ENCODE measurements at places on chromosomes 11 and 22.

- DNase-seq = peak; percentile 40
Observed at GRCh38 chr11:119741369-119742262, 12.6 kb upstream of the NECTIN1 start.

DNA sequence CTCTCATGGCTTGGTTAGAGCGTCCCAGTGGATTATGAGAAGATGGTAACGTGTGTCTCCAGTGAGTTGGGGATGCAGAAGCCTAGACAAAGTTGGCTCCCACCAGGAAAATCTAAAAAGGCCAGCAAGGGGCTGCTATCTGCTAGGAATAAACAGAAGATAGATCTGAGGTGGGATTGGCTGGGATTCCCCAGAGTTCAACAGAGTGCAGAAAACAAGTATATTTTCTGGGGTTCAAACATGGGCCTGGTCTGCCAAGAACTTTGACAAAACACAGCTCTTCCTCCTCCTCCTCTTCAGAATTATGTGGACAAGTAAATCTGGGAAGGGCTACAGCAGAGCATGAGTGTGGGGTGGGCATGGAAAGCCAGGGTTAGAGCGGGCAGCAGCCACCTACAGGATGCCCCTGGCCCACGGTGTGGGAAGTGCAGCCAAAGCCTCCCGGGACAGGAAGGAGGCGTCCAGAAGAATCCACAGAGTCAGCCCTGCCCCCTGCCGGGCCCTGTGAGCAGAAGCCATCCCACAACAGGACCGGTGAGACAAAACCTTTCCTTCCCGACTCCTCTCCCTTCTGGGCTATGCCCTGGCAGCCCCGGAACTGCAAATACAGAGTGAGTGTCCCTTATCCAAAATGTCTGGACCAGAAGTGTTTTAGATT is 67.1 kb downstream of the CD82 start:
- DNase-seq = no peak

DNA sequence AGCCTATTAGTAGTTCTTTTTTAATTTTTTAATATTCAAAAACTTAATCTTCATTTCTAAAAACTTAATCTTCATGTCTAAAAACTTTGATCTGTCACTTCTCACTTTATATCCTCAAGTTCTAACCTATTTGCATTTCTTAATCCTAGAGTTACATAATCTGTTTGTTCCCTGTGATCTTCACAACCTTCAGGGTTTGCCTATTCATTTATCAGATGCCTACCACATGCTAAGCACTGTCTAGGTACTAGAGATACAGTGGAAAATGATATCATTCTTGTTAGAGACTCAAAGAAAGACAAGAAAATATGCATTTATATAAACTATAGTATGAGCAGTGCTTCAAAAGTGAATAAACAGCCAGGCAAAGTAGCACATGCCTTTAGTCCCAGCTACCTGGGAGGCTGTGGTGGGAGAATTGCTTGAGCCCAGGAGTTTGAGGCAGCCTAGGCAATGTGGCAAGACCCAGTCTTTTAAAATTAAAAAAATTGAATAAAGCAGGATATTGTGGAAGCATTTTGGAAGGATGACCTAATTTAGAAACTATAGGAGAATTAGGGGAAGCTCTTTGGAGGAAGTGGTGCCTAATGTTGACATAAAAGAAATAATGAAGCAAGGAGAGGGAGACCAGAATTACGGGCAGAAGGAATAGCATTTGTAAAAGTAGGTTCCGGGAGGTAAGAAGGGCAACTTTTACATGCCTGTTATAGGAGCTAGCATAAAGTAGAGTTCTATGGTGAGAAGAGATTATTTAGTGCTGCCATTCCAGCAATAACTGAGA is 54.4 kb upstream of the GRK2 start:
- no peak for DNase-seq

DNA sequence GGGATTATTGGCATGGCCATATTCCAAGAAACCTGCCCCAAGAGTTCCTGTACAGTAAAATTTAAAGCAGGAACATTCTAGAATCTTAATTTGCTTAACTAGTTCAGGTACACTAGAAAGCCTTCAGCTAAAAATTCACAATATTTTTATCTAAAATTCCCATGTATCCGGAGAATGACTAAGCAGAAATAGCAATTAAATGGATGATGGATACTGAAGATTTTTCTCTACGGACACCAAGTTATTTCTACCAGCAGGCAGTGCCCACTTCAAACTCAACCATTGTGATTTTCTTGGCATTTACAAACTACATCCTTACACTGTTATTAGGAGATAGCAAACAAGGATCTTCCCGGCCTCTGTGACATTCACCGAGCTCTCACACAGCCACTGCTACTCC is 2.9 kb downstream of the PATE3 start:
- DNase-seq = no peak

GRCh38 chr11:6926208-6927029 is at the start of gene ZNF215:
TSS of gene ZNF215 (plus strand) at chr11:6926426. CDS start at chr11:6932273, 5,847 bp downstream.
- no peak for DNase-seq

DNA sequence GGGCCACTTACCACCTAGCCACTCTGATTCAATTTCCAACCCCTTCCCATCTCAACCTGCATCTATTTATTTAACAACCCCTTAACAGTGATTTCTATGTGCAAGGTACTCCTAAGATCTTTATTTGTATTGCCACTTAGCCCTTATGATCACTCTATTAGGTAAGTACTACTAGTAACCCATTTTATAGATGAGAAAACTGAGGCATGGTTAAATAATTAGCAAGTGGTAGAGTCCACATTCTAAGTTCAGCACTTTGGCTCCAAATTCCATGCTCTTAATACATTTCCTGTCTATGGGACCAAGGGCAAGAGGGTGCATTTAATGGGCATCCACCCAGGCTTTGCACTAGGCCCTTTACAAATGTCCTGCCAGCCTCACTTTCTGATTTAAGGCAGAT is 38.1 kb upstream of the CSNK2A3 start:
- DNase-seq = no peak

DNA sequence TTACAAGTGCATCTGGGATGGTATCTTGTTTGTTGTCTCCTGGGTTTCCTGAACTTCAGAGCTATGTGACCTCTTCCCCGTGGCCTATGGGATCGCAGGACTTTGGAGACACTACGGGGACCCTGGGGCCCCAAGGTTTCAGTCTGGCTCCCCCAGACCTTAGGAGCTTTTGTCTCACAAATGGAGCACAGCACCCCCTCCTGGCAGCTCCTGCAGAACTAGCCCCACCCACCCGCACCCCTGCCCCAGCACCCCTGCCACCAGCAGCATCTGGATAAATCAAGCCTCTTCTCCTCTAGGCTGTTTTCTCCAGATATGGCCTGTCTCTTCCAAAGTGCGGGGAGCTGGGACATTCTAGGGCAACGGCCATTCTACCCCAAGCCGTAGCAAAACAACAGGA is 10.4 kb downstream of the RCOR2 start:
- DNase-seq = peak; percentile 26

DNA sequence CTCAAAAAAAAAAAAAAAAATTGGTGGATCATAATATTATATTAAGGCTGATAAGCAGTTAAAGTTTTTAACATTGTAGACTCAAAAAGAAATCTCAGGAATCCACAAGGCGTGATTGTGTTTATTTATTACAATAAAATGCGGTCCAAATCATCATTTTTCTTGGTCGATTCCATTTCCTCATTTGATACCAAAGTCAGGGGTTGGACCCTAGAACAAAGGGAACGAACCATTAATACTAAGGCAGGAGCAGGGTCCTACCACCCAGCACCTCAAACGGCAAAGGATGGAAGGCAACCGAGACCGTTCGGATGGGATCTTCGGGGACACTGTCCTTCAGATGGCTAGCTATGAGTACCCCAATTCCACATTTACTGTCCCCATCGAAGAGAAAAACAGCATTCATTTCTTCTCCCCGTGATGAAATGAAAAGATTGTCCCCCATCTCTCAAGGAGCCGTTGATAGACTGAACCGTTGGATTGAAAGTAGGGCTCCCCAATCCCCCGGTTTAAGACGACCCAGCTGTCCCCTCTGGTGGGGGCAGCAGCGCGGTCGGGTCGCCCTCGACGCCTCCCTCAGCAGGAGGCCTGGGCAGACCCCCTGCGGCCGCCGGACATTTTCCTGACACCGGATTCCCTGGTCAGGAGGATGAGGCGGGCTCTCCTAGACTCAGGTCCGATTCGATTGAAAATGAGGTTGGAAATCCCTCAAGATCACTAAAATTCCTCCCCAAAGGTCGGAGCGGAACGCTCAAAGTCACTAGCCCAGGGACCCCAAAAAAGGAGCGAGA is 607 bp downstream of the DMC1 start:
- no peak for DNase-seq
